ENCODE measurements at places on chromosomes 12 and 14. TPM values are rescaled to one million over a fixed set of nuclear protein-coding genes. Genes with fewer than 3 reads are reported as not detected.

DNA sequence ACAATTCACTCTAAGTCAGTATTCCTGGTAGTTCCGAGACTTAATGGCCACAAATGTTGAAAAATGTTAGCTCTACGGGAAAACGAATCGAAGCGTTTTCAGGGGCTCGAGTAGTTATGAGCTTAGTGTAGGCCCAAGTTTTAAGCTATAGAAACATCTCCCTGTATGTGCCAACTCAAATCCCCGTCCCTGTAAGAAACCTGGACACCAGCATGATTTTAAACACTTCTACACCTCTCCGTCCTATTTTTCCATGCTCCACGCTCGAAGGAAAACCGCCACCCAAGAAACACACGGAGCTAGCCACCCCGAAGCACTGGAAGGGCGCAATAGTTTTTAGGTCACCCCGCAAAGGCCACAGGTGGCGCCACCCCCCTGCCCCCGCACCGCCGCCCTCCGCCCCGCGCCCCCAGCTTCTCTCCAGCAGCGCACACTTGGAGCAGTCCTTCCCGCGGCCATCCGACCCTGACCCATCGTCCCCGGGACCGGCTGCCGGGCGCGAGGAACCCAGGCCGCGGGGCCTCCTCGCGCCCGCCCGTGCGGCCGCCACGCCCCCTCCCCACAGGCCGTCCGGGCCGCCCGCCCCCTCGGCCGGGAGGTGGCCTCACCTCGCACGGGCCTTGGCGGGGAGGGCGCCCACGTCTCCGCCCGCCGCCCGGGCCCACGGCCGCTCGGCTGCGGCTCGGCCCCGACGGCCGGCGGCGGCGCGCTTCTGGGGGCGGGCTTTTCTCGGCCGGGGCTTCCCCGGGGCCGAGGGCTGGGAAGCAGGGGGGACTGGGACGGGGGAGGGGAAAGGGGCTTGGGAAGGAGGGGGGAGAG is 522 bp downstream of the R3HDM2 start:
- no peak for DNase-seq

DNA sequence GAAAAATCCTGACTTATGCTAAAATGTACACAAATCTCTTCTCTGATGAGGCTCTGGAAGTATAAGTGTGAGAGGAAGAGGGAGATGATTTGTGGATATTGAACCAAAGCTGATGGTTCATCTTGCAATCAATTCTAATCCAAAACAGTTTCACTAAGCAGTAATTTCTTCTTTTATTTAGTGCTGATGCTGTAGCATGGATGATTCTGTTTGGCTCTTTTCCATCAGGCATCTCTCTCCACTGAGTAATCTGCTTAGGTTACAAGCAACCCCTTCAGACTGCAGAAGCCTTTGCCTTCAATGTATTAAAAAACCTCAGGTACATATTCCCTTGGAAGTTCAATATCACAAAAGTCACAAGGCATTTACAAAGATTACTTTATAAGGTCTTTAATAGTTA is 159.1 kb upstream of the CCDC198 start:
- DNase-seq: no peak

GRCh38 chr14:100281286-100282082 is 24.8 kb downstream of the SLC25A29 start:
- no peak for DNase-seq

DNA sequence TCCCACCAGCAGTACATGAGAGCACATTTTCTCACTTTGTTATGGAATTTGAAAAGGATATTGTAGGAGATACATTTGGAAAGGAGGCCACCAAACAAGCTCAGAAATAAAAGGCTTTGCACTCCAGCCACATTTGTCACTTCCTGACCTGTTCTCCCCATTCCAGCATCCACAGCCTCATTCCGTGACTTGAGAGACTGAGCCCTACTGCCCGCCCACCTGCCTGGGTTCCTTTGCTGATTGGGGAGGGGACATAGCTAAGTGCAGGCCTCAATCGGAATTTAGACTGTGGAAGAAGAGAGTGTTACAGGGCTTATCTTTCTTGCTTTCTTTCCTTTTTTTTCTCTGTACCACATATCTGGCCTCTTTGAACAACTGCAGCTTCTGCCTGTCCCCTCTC is 735.4 kb upstream of the TMEM132C start:
- no peak for DNase-seq

- no peak for DNase-seq
Measured at GRCh38 chr12:117032593-117033381, 66.4 kb downstream of the TESC start.

GRCh38 chr12:75951399-75952278 is 79.9 kb downstream of the PHLDA1 start:
- no peak for DNase-seq

- no peak for DNase-seq
Measured at GRCh38 chr14:22380571-22381407, 208.2 kb downstream of the DAD1 start.

GRCh38 chr12:111168009-111168900 is 200.6 kb downstream of the PHETA1 start:
- DNase-seq: no peak

NPFF gene
- 0.73 TPM for polyA plus RNA-seq

All from left renal cortex interstitium (tissue), 4 donors.